NCI-H1930 (cell line): ENCODE measurements at places on chromosomes 5 and 9.

DNA sequence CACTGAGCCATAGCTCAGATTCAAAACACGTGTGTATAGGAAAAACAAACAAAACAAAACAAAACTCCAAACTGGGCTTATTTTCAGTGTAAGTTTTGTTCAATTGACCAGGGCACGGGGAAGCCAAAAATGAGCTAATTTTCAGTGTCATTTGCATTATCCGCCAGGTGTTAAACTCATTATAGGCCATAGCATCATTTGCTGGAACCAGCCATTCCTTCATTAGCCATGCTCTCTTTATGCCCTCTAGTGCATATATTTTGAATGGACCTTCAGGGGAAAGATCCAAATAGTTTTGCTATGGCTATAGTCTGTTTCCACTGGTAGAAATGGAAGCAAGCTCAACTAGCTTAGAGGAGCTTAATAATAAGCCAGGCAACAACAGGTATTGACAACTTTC, 1205.2 kb upstream of the DMAC1 start:
- DNase-seq = no peak

DNA sequence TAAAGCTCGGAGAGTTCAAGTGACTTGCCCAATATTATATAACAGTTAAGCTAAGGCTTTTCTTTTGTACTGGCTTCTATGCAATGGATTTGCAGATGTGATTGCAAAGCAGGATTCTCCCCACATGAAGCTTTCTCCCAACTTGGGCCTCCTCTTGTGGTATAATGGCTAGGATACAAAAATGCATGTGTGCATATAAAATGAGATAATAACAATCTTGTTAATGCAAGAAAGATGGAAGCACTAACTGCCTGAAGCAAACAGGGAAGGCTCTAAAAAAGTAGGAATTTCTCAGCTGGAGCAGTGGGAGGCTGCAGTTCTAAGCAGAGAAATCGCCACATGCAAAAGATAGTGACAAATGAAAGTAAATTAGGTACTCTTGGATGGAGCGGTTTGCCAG, 444.2 kb upstream of the RIOK2 start:
- DNase-seq = no peak

GRCh38 chr9:121699571-121700164, 48.2 kb downstream of the DAB2IP start:
- no peak for DNase-seq

DNA sequence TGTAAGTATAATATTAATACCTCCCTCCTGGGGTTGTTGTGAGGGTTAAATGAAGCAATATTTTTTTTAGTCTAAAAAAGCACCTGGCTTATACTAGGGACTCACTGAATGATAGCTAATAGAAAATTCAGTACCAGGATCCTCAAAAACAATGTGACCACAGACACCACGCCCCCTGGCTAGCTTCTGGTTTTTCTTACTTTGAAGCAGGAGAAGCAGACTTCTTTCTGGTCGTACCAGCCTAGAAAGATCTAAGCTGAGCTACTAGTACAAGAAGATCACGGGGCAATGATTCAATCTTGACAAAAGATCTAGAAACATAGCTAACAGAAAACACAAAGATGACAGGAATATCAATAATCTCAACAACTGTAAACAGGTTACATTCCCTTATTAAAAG, 218.5 kb upstream of the SLC30A5 start:
- no peak for DNase-seq

DNA sequence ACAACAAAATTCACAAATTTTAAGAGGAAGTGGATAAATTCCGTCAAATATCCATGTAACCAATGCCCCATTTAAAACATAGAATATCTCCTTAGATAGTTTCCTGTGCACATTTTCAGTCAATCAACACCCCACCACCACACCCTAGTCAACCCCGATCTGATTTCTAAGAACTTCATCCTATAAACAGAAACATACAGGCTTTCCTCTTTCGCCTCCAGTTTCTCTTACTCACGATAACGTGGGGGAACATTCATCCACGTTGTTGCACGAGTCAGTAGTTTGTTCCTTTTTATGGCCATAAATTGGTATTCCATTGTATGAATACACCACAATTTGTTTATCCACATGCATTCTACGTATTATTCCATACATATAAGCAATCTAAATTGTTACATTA, 35.6 kb upstream of the TRIO start:
- no peak for DNase-seq

- no peak for DNase-seq
Measured at GRCh38 chr9:105883847-105884246, 189.5 kb downstream of the TMEM38B start.

GRCh38 chr9:93829271-93830011, 125.7 kb downstream of the BARX1 start:
- DNase-seq = no peak

DNA sequence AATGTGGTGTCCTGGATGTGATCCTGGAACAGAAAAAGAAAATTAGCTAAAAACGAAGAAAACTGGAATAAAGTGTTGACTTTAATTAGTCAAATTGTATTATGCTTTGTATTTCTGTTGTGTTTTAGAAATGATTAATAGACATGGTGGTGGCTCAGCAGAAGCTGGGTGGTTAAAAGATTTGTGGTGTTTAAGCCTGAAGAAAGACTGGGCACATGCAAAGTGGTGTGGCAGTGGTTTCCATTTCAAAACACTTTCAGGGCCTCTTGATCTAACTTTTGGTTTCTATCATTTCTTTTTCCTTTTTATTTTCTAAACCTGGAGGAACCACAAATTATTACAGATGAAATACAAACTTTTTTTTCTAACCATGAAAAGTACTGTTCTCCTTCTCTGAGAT, 44.1 kb downstream of the ADGRV1 start:
- DNase-seq = no peak

DNA sequence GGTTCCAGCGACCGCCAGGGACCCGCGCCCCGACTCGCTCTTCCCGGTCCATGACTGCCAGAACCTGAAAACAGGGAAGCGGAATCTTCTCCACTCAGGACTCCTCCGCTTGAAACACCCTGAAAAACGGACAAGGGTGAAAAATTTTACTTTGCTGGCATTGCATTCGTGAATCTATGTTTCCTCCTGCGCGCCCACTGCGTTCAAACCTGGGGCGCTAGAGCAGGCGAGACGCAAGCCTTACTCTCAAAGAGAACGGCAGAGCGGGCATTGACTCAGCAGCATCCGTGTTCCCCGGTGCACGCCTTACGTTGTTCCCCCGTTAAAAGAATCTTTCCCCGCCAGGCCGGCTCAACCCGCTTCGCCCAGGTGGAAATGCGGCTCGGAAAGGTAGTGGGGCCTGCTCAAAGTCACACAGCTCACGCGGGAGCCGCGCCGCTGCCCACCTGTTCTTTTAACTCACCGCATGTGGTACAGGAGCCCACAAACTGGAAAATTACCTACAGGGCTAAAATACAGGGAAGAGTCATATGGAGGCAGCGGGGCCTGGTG, 999 bp upstream of the DRD1 start:
- DNase-seq = no peak

GRCh38 chr9:133694686-133695085, 43.5 kb downstream of the SARDH start:
- no peak for DNase-seq

- no peak for DNase-seq
Measured at GRCh38 chr9:18822850-18823249, 210.2 kb downstream of the SAXO1 start.

- no peak for DNase-seq
Measured at GRCh38 chr5:148973455-148973854, 89.4 kb downstream of the SH3TC2 start.

- no peak for DNase-seq
Measured at GRCh38 chr9:18384066-18384465, 89.9 kb upstream of the ADAMTSL1 start.

DNA sequence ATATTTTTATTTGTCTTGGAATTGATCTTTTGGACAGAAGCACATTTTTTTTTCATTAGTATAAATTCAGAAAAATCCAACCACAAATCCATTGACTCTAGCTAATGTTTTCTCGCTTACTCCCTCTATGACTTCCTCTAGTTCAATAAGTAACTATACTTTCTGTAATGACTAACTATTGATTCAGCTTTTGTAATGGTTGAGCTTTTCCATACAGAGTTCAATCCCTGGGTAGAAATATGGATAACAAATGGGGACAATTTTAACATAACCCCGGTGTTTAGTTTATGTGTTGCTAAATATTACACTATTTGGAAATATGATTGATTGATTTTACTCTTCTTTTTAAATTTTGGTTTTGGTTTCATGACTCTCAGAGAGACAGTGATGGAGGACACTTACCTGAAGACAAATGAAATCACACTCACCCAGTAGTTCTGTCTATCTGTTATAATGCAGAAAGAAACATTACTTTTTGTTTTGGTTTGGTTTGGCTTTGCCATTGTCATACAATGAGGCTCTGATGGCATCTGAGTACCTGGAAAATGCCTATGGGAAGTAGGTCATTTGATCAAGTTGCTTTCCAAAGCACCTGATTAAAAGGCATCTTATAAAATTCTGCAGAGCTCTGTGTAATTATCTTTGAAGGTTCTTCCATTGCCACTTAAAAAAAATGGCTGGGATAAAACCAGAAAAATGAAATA, 309.7 kb upstream of the MPDZ start:
- DNase-seq = no peak

GRCh38 chr9:110334183-110334582, 3.5 kb downstream of the TXNDC8 start:
- no peak for DNase-seq

GRCh38 chr5:86625148-86625547, 7.4 kb downstream of the COX7C start:
- DNase-seq = no peak

DNA sequence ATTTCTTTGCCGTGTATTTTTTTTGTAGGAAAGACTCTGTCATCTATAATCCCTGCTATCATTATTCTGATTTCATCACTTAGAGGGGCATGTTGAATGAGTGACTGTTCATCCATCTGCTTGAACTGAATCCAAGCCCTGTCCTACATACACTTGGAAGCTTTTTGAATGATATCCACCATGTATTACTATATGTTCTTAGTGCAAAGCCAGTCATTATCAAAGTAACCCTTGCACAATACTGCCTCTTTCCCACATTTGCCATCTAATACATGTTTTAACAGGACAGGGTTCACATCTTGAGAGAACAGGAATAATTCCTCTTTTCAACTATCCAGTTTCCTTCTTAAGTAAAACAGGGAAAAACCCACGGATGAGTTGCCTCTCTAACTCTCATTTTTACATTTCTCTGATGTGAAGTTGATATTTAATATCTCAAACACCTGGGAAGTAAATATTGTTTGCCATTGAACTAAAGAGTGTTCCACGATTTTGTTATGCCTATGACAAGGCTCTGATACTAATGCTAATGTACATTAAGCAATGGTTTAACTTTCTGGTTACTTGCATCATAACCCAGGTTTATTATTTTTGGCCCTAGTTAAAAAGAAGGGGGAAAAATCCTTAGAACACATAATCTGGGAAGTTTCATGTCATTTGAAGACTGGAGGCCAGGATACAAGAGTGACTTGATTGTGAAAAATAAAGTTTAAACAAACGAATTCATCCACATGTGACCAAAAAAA, 103.7 kb upstream of the TARS1 start:
- DNase-seq = no peak

GRCh38 chr5:115202952-115203351, 33.2 kb upstream of the TRIM36 start:
- no peak for DNase-seq

DNA sequence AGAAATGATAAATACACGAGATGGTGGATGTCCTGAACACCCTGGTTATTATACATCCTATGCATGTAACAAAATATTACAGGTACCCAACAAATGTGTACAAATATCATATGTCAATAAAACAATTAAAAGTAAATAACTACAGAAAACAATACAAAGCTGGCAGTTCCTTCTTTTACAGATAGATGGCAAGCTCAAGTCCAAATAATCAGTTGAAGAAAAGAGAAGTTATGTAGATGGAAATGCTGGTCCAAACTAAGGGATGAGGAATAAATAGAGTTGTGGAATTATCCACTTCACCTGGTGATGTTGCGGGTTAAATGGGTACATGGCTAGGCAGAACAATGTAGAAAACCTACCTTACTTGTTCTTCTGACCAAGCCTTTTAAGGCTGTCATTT, 79.4 kb downstream of the PALM2AKAP2 start:
- no peak for DNase-seq

- no peak for DNase-seq
Measured at GRCh38 chr9:98924946-98925820, 18.5 kb upstream of the COL15A1 start.

DNA sequence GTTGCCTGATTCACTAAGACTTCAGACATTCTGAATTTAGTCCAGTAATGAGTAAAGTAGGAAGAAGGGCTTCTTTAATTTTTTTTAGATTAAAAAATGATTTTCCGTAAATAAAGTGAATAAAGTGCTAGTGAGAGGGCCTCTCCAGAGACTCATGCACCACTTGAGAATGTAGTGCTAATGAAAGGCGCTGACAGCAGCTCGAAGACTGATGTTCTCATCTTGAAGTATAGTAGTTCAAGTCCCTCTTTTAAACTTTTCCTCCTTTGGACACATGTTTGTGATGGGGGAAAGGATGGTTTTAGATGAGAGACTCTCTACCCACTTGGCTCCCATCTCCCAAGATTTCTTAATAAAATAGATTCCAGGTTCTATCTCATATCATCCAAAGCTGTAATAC, 48.5 kb downstream of the G3BP1 start:
- no peak for DNase-seq

- no peak for DNase-seq
Measured at GRCh38 chr9:112872019-112872418, 18.7 kb downstream of the SLC46A2 start.

GRCh38 chr9:75531588-75531987, 358.9 kb upstream of the PCSK5 start:
- DNase-seq = no peak

DNA sequence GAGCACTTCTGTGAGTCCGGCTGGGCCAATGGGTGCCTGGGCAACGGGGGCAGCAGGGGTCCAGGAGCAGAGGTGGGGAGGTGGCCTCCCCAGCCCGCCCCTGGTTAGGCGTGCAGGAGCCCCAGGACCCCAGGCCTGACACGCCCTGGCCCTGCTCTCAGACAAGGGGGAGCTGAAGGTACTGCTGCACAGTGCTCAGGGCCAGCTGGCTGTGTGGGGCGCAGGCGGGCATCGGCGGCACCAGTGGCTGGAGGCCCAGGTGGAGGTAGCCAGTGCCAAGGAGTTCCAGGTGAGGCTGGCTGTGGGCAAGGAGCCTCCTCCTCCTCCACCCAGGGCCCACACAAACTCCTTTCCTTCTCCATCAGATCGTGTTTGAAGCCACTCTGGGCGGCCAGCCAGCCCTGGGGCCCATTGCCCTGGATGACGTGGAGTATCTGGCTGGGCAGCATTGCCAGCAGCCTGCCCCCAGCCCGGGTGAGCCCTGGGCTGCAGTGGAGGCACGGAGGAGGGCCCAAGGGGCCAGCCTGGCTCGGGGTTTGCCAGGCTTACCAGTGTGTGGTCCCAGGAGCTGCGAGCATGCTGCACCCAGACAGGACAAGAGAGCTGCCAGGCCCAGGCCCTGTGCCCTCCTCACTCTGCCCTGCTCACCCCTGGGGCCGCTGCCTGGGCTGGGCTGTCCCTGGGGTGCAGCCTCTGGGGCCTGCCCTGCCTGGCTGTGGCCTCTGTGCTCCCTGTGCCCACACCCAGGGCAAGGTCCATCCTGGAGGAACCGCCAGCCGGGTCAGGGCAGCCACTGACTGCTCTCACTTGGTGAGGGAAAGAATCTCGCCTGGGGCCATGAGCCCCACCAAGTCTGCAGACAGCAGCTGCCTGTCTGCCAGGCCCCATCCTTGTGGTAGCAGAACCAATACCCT, 7.0 kb downstream of the MAMDC4 start:
- no peak for DNase-seq
